ENCODE measurements at places on chromosomes 3 and 15. TPM values are rescaled to one million over a fixed set of nuclear protein-coding genes. Genes with fewer than 3 reads are reported as not detected.

GRCh38 chr3:188780193-188781147 is 391.3 kb upstream of the TPRG1 start:
- no peak for DNase-seq

DNA sequence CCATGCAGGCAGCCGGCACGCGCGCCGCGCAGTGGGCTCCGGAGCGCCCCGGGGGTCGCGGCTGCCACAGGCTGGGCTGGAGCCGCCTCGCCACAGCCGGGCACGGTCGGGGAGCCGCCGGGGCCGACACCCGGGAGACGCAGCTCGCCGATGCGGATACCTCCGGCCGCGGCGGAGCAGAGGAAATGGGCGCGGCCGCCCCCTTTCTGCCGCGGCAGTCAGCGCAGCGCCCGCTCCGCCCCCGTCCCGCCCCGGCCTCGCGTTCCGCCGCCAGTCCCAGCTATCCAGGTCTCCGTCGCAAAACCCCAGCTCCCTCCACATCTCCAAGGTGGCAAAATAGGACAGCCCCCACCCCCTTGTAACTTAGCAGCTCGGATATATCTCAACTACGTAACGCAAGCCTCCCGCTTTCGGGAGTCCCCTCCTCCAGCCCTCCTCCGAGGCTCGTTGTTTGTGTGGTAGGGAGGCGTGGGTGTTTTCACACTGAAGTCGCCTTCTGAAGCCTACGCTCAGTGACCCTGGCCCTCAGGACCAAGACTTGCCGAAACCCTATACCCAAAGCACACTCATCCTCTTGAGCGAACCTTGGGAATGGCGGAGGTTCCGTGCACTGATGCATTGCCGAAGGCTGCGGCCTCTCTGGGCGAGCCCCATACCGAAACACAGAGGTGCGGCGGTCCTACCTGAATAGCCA is at the start of gene SH3BP5:
TSS of gene SH3BP5 (minus strand) at position 182 of the 694 bp plus-strand sequence. CDS start at position 4, 178 bp downstream.
- DNase-seq = peak; percentile 86

DNA sequence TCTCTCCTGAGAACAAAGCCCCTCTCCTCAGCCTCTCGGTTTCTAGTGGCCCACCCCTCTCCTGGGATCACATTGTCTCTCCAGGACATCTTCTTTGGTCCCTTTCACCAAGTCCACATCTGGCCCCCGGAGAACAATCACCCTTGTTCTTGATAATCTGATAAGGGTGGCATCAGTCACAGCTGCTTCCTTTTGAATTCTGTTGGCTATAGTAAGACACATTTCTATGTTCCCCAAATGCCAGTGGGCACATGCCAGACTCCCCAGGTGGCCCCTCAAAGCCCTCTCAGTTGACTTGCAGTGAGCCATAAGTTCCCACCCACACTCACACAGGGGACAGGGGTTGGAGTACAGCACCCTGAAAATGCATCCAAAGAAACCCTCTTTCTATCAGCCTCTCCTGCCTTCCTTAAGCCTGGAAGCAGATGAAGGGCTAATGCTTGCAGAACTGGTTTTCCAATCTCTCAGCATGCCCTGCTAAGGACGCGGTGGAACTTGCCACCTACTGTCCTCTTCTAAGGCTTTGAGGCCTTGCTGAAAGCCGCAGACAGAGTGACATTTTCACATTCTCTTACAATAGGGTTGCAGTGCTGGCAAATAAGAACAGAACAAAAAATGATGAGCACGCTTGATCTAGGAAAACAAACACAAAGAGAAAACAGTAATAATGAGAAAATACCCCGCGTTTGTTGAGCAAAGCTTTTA is 101.3 kb upstream of the SLCO3A1 start:
- no peak for DNase-seq

- DNase-seq = no peak
Measured at GRCh38 chr15:83843471-83843871, 189.5 kb downstream of the ADAMTSL3 start.

DNA sequence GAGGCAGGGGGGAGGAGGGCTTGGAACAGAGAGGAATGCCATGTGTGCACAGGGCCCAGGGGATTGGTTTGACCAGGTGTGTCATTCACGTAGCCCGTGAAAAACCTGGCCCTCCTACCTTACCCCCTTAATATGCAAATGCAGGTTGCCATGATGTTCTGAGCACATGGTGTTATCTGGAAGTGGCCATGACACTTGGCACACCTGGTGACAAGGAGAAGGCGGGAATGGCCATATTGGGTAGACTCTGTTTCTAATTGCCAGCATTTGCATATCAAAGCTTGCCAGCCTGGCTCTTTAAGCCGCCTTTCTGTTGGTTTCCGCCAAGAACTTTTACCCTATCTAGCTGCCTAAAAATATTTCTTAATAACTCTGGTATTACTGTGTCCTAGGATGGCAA is 202.1 kb upstream of the DPH6 start:
- DNase-seq = no peak

DNA sequence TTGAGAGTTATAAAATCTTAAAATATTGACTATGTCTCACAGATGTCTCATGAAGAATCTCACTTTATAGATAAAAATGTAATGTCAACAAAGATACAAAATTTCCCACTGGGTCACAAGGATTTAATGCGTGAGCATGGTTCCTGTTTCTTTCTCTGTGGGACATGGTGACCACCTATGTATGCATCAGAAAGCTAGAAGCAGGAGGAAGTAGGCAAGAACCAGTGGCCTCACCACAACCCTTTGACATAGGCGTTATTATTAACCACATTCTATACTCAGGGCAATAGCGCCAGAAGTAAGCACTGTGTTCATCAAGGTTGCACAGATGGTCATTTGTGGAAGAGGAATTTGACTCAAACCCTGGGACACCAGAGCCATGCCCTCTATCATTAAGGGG is 11.7 kb upstream of the ADAMTS17 start:
- no peak for DNase-seq

DNA sequence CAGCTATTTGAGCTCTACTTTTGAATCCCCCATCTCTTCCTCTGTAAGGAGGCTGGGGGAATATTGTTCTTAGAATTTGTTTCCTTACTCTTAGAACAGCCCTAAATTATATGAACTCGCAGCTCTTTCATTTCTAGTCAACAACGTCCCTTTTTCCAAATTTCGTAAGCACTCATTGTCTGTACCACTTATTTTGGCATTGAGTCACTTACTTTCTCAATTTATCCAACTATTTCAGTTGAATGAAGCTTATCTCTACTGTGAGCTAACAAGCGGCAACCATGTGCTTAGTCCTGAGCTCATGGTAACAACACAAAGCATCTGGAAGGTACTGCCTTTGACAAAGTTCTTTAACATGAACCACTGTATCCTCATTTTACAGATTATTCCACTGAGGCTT is 191.1 kb downstream of the GREM1 start:
- peak; percentile 32 for DNase-seq

- no peak for DNase-seq
Measured at GRCh38 chr3:190764231-190765134, 98.0 kb downstream of the GMNC start.

GRCh38 chr3:177374323-177374722 is 177.0 kb upstream of the TBL1XR1 start:
- DNase-seq = no peak

GRCh38 chr15:88208396-88208795 is 48.1 kb downstream of the NTRK3 start:
- DNase-seq = no peak

- no peak for DNase-seq
Measured at GRCh38 chr3:183033746-183034145, 53.4 kb upstream of the DCUN1D1 start.

DNA sequence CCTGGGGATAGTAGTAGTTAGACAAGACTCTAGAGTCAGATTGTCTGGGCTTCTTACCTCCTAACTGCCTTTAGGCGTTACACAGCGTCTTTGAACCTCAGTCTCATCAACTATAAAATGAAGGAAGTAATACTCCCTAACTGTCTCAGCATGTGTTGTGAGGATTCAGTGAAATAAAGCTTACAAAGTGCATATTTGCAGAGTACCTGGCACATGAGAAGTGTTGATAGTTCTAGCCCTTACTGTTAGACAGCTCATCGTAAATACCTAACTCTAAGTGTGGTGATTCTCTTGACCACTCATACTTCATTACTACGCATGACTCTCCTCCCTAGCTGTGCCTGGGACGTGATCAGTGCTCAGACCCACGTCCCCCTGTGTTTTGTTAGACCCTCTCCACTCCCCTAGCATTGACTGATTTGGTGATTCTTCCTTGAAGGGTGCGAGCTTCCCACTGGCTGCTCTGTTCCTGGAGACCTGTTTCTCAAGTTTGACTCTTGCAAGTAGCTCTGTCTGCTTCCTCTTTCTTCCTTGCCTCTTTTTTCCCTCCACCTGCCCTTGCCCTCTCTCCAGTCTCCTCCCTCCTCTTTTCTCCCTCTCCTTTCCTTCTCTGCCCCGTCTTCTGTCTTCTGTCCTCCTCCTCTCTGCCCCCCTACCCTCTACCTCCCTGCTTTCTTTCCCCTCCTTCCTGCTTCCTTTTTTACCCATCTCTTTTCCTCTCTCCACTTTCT is 124.2 kb downstream of the SLC25A26 start:
- DNase-seq = no peak

DNA sequence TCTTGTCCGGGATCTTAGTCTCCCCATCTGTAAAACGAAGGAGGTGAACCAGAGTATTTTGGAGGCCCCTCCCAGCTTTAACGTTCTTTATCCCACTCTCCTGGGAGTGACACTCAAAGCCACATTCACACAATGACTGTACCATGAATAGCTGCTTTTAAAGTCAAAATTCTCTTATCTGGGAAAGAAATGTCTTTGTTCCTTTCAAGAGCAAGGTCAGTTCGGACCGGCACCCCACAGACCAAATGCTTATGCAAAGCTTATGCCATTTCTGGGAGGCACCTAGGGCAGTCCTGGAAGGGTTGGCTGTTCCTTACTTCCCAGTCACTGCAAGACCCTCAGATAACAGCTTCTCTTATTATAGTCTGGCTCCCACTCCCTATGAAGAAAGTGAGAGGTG is 53.5 kb upstream of the WNT5A start:
- no peak for DNase-seq

- no peak for DNase-seq
Measured at GRCh38 chr3:2540115-2540514, 441.4 kb downstream of the CNTN4 start.

GRCh38 chr3:119663885-119664284 is 3.5 kb upstream of the POPDC2 start:
- DNase-seq = no peak

GRCh38 chr3:82957696-82958095 is 1196.3 kb upstream of the GBE1 start:
- no peak for DNase-seq

- DNase-seq = no peak
Measured at GRCh38 chr3:79019924-79020173, 747.9 kb downstream of the ROBO1 start.

GRCh38 chr3:71310359-71310979 is 273.1 kb downstream of the FOXP1 start:
- DNase-seq = no peak

The HRG gene
- total RNA-seq = not detected

The HERC2 gene
- total RNA-seq = 94.0 TPM

The SPSB4 gene
- not detected for total RNA-seq

The STRA6 gene
- not detected for total RNA-seq

The UROC1 gene
- total RNA-seq = not detected

The MINAR1 gene
- total RNA-seq = 1.3 TPM

The SERINC4 gene
- total RNA-seq = 1.9 TPM

The C3orf22 gene
- not detected for total RNA-seq

The EXD1 gene
- not detected for total RNA-seq

The LAMB2 gene
- not detected for total RNA-seq

The CACNA2D3 gene
- 0.42 TPM for total RNA-seq
